ENCODE measurements at places on chromosomes 11 and 22.

GRCh38 chr11:85718991-85719807, 33.2 kb upstream of the CCDC89 start:
- DNase-seq, result no peak

DNA sequence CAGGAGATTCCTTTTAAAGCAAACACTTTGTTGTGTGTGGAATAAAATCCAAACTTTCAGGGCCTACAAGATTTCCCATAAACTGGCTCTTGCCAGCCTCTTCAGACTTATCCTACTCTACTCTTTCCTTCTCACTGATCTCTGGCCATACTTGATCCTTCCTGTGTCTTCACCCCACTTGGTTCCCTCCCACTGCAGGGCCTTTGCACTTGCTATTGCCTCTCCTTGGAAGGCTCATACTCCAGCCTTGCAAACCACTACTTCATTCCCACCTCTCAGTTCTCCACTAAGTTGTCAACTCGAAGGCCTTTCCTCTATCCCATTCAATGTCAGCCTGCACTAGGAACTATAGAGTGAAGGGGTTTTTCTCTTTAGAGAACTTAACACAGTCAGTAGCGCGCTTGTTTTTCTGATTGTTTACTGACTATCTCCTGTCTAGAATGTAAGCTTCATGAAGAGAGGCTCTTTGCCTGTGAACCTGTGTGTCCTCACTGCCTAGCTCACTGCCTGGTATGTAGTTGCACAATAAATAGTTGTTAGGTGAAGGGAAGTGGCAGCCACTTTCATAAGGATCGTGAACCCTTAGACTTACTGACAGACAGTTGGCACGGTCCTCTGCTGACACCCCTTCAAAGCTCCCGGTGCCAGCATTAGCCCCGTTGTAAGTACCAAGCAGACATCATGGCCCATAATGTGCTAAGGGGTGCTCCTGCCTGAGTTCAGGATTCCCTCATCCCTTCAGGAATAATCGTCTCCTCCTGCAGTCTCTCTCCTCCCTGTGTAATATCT, 833 bp upstream of the ME3 start:
- DNase-seq, result no peak

DNA sequence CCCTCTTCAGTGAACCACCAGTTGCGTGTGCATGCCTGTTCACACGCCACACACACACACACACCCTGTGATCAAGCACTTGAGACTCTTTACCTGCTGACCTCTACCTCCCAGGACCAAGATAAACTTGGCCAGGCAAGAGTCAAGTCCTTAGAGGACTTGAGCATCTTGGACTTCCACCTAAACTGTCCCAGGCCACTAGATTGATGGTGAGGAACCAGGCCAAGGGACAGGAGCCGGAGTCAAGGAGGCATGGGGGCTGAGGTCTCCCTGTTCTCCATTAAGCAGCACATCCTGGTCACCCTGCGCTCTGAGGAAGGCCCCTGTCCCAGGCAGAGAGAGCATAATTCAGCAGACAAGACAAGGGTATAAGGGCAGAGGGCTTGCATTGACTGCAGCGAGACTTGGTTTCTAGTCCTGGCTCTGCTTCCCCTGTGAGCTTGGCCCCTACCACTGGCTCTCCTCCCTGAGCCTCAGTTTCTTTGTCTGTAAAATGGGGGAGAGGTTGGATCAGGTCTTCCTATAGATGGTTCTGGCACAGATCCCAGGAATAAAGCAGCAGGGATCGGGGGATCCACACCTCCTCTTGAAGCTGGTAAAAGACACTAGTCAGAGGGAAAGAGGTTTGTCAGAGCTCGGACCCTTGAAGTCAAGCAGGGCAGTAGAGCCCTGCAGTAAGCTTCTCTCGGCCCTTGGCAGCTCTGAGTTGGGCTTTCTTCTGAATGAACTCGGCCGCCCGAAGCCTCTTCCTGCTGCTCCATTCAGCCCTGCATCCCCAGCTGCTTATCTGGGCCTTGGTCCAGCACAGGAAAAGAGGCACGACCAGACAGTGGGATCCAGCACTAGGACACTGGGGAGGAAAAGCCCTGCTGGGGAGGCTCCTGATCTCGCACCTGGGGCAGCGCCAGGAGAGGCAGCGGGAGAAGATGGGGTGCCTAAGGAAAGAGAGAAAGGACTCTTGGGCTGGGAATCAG, 2.0 kb downstream of the CREB3L1 start:
- no peak for DNase-seq

DNA sequence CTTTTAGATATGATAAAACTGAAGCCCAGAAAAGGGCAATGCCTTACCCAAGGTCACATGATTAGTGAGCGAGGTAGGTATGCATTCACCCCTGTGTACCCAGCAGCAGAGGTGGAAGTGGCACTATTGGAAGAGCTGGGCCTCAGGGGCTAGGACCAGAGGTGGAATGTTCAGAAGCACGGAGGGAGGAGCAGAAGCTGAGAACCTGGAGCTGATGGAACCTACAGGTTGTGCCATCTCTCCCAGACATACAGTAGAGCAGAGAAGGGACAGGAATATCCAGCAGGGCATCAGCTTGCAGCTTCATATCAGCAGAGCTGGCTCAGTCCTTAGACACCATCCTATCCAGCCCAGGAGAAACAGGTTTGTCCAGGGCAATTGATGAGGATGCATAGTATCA, 14.6 kb upstream of the FCHSD2 start:
- DNase-seq, result no peak
